LHCN-M2 (cell line): ENCODE measurements at places on chromosomes 2 and 18. TPM values are rescaled to one million over a fixed set of nuclear protein-coding genes. Genes with fewer than 3 reads are reported as not detected.

LIMS3 gene
- total RNA-seq, result 4.5 and 20.6 TPM in 2 replicates

ASPRV1 gene
- total RNA-seq, result 0.34 TPM in 1 of 2 replicates, not detected in the other

TFCP2L1 gene
- total RNA-seq, result 0.06 TPM in 1 of 2 replicates, not detected in the other

MROH2A gene
- total RNA-seq, result not detected in 2 replicates

STEAP3 gene
- total RNA-seq, result 39.1 and 42.4 TPM in 2 replicates

C2orf72 gene
- 0.06 and 0.13 TPM in 2 replicates for total RNA-seq

BMP10 gene
- not detected in 2 replicates for total RNA-seq

BMPR2 gene
- 18.9 and 22.7 TPM in 2 replicates for total RNA-seq

SPDYA gene
- 0.63 and 1.1 TPM in 2 replicates for total RNA-seq

AMER3 gene
- not detected in 2 replicates for total RNA-seq

LGALSL gene
- total RNA-seq, result 0.17 and 0.26 TPM in 2 replicates

DNA sequence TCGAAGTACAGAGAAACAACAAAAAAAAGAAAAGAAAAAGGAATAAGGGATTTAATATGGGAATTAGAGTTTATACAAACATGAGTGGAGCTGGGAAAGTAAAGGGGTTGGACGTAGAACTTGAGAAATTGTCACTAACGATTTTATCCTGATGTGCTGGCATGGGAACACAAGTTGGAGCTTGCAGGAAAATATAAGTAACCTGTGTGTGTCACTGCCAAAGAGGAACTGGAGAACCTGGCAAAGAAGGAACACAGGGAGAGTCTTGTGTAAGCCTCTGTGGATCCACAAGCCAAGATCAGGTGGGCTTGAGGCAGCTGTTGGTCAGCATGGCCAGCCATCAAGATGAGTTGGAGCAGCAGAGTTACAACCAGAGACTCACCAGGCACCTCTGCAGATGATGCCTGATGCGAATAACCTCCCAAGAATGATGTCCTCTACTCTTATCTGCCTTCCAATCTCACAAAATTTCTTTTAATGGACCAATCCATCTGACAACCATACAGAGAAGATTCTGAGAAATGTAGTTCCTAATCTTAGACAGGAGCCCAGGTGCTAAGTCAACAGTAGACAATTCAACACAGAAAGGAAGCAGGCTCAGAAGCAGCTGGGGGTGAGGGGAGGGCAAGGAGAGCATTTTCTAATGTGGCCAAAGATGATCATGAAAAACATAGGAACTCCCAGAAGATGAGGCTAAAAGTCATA lies 77.0 kb upstream of the SPOPL start:
- DNase-seq, result no peak

DNA sequence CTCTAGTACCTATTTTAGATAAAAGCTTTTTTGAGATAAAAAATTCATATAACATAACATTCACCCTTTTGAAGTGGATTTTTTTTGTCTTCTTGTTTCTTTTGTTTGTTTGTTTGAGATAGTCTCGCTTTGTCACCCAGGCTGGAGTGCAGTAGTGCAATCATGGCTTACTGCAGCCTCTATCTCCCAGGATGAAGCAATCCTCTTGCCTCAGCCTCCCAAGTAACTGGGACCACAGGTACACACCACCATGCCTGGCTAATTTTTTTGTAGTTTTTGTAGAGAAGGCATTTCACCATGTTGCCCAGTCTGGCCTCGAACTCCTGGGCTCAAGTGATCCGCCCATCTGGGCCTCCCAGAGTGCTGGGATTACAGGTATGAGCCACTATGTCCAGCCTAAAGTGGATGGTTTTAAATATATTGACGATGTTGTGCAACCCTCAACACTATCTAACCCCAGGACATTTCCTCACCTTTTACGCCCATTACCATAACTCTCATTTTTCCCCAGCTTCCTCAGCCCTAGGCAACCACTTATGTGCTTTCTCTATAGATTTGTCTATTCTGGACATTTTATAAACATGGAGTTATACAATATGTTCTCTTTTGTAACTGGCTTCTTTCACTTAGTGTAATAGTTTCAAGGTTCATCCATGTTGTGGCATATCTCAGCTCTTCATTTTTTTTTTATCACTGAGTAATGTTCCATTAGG lies 38.8 kb downstream of the CTIF start:
- DNase-seq, result no peak

- peak; percentile 56 for DNase-seq
Measured at GRCh38 chr18:519019-519879, 18.7 kb upstream of the COLEC12 start.

DNA sequence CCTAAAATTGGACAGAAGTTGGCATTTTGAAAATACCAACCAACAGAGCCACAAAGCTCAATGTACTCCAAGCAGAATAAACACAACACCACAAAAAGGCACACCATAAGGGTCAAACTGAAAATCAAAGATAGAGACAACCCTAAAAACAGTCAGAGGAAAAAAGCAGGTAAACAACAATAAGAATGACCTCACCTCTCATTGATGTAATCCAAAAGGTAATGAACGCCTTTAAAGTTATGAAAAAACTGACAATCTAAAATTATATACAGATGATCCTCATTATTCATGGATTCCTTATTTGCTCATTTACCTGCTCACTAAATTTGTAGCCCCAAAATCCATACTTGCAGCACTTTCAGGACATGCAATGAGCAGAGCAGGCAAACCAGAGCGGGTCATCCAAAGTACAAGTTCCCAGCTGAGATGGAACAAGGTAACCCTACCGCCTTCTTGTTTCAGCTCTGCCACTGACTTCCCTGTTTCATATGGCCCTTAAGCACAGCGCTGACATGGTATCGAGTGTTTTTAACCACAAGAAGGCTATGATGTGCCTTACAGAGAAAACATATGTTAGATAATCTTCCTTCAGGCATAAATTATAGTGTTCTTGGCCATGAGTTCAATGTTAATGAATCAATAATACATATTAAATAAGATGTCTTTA lies 17.0 kb downstream of the RTN4 start:
- no peak for DNase-seq

GRCh38 chr2:42961961-42962360 lies 169.6 kb upstream of the HAAO start:
- no peak for DNase-seq

DNA sequence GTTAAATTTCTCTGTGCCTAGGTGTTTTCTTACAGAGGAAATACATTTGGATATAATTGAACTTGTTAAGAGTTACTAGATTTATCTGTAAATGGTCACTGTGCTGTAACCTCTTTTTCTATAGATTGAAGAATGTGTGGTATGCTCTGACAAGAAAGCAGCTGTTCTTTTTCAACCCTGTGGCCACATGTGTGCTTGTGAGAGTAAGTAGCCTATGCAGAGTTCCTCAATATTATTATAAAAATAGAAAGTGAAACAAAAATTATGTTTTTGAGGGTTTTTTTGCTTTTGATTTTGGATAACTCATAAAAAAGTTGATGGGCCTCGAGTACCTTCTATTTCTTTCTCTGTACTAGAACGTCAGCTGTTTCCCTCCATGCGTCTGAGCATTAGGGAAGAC lies 112.4 kb downstream of the MIB1 start:
- DNase-seq, result peak; percentile 47

DNA sequence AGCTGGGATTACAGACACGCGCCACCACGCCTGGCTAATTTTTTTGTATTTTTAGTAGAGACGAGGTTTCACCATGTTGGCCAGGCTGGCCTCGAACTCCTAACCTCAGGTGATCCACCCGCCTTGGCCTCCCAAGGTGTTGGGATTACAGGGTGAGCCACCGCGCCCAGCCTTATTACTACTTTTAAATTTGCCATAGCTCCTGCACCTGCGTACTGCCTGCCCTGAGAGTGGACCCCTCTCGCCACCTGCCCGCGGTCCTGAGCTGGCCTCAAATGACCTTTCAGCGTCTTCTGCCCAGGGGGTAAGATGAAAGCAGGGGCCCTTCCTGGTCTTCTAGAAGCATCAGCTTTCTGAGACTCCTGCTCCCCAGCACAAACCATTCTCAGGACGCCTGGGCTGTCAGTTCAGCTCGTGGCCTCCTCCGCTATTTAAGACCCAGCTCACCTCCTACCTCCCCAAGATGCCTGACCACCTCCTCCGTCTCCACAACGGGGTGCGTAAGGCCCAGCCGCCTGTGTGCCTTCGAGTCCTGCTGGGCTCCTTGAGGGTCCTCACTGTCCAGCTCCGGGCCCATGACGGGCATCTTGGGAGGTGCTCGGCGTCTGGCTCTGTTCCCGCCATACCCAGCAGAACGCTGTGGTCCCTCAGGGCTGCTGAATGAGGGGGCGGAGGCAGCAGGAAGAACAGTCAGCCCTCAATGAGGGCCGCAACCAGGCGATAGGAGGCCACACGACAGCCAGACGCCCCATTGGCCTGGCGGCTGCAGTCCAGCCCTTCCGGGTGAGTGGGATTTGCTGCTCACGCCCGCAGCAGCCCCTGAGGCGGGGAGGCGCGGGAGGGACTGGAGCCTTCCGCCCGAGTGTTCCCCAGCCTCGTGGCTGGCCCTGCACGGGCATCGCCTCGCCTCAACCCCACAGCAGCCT lies 266.6 kb downstream of the TFCP2L1 start:
- DNase-seq, result no peak

DNA sequence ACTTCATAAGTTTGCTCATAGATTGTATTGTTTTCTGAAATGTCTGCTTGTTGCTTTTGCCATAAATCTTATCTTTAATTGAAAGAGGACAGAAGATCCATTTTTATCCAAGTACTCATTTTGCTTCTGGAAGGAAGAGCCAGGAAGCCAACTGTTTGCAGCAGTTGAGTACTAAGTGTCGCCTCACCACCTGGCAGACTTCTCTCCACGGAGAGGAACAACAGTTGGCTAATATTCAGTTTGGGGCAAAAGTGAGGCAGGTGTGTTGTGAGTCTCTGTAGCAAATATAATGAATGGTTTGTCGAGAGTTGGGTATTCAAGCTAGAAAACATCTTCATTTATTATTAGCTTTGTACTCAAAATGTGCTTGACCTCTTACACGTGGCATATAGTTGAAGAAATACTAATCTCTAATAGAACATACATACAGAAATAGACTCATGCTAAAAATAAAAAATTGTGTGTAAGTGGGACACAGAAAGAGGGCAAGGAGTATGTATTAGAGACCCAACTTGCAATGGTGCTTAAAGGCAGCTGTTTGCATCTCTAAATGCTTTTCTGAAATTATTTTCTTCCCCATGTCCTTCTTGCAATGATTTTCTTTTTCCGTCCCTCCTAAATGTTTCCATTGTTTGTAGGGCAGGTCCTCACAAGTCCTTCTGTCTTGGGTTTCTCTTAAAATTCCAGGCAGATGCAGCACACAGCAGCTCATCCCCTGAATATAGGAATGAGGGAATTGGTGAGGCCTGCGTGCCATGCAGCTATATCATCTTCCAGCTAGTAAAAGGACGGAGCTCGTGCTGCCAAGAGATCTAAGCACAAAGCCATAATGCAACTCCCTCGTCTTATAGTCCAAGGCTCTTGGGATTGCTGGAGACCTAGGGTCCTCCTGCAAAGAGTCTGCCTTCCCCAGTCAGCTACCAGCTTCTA lies 44.8 kb upstream of the MAP3K20 start:
- DNase-seq, result no peak

- no peak for DNase-seq
Measured at GRCh38 chr2:47842846-47843245, 59.9 kb downstream of the MSH6 start.

DNA sequence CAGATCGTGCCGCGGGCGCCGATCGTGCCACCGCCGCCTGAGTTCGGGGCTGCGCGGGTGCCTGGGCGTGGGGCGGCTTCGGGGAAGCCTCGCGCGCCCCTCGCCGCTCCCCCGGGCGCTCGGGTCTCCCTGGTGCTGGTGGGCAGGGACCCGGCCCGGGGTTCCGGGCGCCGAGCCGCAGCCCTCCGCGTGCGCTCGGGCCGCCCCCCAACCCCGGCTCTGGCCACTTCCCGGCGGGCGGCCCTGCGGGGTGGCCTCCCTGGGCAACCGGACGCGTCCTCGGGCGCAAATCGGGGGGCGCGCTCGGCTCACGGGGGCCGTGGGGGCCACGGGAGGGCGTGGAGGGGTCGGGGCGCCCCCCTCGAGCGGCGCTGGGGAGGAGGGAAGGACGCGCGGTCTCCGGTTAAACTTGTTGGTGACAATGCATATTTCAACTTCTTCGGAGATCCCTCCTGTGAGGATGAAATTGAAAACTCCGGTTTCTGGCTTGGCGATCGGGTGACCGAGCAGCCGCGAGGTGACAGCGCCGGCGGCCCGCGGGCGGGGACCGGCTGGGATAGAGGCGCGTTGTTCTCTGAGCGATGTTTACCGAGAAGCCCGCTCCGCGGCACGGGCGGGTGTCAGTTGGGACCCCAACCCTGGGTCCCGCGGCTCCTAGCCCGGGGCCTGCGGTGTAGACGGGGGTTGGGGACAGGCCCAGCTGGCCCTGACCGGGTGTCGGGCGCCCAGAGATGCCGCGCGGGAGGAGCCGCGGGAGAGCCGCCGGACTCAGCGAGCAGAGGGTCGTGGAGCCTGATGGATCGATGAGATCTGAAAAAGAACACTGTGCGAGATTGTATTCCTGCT lies 676 bp downstream of the SH3BP4 start:
- DNase-seq, result no peak

DNA sequence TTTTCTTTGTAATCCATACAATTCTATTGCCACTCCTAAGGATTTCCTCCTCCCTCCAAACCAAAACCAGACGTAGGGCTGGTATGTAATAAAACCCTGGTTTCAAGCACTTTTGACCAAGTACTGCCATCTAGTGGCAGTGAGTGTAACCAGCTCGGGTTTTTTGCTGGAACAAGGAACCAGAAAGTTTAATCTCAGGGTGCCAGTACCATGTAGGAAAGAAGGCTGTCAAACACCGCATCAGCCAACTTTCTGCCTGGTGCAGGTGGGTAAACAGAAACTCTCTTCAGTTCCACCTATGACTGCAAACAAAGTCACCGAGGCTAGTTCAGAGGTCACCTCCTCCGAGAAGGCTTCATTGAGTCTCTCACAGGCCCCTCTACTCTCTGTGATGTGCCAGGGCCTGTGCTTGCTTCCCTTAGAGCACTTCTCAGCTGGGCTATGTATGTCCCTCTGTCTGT lies 10.2 kb upstream of the THNSL2 start:
- peak; percentile 62 for DNase-seq

GRCh38 chr2:222256250-222256649 lies 42.5 kb downstream of the PAX3 start:
- no peak for DNase-seq

DNA sequence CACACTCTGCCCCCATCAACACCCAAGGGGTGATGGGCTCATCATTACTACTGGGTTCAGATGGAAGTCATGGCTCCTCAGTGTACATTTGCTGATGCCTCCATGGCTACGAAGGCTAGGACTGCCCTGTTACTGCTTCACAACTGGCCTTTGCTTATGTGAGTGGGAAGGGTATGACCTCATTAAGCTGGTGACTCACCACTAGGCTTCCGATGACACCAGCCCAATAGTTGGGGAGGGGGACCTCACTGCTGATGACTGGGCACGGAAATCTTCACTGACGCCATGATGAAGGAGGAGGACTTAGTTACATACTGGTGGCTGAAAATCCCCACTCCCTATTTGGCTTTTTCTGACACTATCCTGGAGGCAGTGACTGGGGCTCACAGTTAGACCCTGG lies 263.2 kb downstream of the CMPK2 start:
- DNase-seq, result no peak

- DNase-seq, result no peak
Measured at GRCh38 chr2:230447455-230448451, 31.8 kb downstream of the SP100 start.

GRCh38 chr2:69943843-69944525 lies 17.4 kb downstream of the ASPRV1 start:
- DNase-seq, result no peak

GRCh38 chr2:29329899-29330298 lies 214.7 kb downstream of the CLIP4 start:
- DNase-seq, result no peak

GRCh38 chr18:36711014-36711725 lies 117.6 kb downstream of the TPGS2 start:
- no peak for DNase-seq
